Kidney epithelial cell (primary cell): ENCODE measurements at places on chromosomes 7 and 10. TPM values are rescaled to one million over a fixed set of nuclear protein-coding genes. Genes with fewer than 3 reads are reported as not detected.

The TMEM236 gene
- total RNA-seq: 0.08 and 0.14 TPM in 2 replicates

The SND1 gene
- 234 and 257 TPM in 2 replicates for total RNA-seq

The ZNF365 gene
- 4.7 and 6.9 TPM in 2 replicates for total RNA-seq

The UCMA gene
- not detected in 2 replicates for total RNA-seq

The LANCL2 gene
- total RNA-seq: 13.0 and 18.5 TPM in 2 replicates

The EMX2 gene
- 4.1 and 6.1 TPM in 2 replicates for total RNA-seq

The CACNB2 gene
- total RNA-seq: 0.04 and 0.21 TPM in 2 replicates

The ASB15 gene
- not detected in 2 replicates for total RNA-seq

The RADIL gene
- total RNA-seq: 2.3 and 3.5 TPM in 2 replicates

The CALHM3 gene
- total RNA-seq: not detected in 2 replicates

The HKDC1 gene
- 125 and 126 TPM in 2 replicates for total RNA-seq

The TSPAN12 gene
- 10.9 and 12.5 TPM in 2 replicates for total RNA-seq

The SPACDR gene
- total RNA-seq: not detected in 2 replicates

The LFNG gene
- total RNA-seq: 36.6 and 39.7 TPM in 2 replicates

The HPSE2 gene
- not detected in 2 replicates for total RNA-seq

The GNAT3 gene
- total RNA-seq: not detected in 2 replicates

The CALCR gene
- not detected in 2 replicates for total RNA-seq

The BRAF gene
- 13.3 and 16.4 TPM in 2 replicates for total RNA-seq

The IL2RA gene
- total RNA-seq: 0.34 TPM in 1 of 2 replicates, not detected in the other

The CLDN3 gene
- 100 and 123 TPM in 2 replicates for total RNA-seq

The PLCE1 gene
- total RNA-seq: 0.55 and 0.84 TPM in 2 replicates

The ANKRD2 gene
- 0.08 TPM in 1 of 2 replicates, not detected in the other for total RNA-seq

The PRSS1 gene
- 1.5 and 2.1 TPM in 2 replicates for total RNA-seq

The GPER1 gene
- total RNA-seq: 0.08 and 0.55 TPM in 2 replicates

The DYNC1I1 gene
- 0.08 and 0.14 TPM in 2 replicates for total RNA-seq

The PNLIPRP3 gene
- not detected in 2 replicates for total RNA-seq

The POM121 gene
- total RNA-seq: 17.8 and 21.0 TPM in 2 replicates

The SPRN gene
- 0.55 and 2.1 TPM in 2 replicates for total RNA-seq

The PRKCQ gene
- 7.7 and 8.1 TPM in 2 replicates for total RNA-seq

The C10orf62 gene
- total RNA-seq: not detected in 2 replicates

The ADIRF gene
- 0.41 TPM in 1 of 2 replicates, not detected in the other for total RNA-seq

The SEPHS1 gene
- 48.9 and 56.8 TPM in 2 replicates for total RNA-seq

The ADCYAP1R1 gene
- 0.07 TPM in 1 of 2 replicates, not detected in the other for total RNA-seq

The NSMCE4A gene
- total RNA-seq: 53.4 and 56.8 TPM in 2 replicates

The CNTNAP2 gene
- 14.0 and 15.1 TPM in 2 replicates for total RNA-seq

The HOXA13 gene
- not detected in 2 replicates for total RNA-seq

The CDNF gene
- 1.9 TPM in 1 of 2 replicates, not detected in the other for total RNA-seq

The NRG3 gene
- 10.2 and 10.7 TPM in 2 replicates for total RNA-seq

The PDZD8 gene
- total RNA-seq: 30.9 and 84.7 TPM in 2 replicates

The ZNF117 gene
- total RNA-seq: 6.4 TPM in 2 replicates

The IRF5 gene
- total RNA-seq: 19.9 TPM in 2 replicates

The CYP2C19 gene
- not detected in 2 replicates for total RNA-seq

The BCL7B gene
- 54.8 and 83.9 TPM in 2 replicates for total RNA-seq

The GNGT1 gene
- total RNA-seq: not detected in 2 replicates

The MYH16 gene
- 0.89 and 5.6 TPM in 2 replicates for total RNA-seq

The XRCC2 gene
- 2.1 and 3.2 TPM in 2 replicates for total RNA-seq

The ZNF853 gene
- total RNA-seq: 25.7 and 36.3 TPM in 2 replicates

The WDR91 gene
- 8.5 and 14.1 TPM in 2 replicates for total RNA-seq

The TMEM213 gene
- total RNA-seq: not detected in 2 replicates

The SKIDA1 gene
- 0.27 and 1.5 TPM in 2 replicates for total RNA-seq
